ENCODE measurements at places on chromosomes 5 and 9.
A peak's percentile ranks its signal among the peaks of the same experiment; 100 is the strongest.

DNA sequence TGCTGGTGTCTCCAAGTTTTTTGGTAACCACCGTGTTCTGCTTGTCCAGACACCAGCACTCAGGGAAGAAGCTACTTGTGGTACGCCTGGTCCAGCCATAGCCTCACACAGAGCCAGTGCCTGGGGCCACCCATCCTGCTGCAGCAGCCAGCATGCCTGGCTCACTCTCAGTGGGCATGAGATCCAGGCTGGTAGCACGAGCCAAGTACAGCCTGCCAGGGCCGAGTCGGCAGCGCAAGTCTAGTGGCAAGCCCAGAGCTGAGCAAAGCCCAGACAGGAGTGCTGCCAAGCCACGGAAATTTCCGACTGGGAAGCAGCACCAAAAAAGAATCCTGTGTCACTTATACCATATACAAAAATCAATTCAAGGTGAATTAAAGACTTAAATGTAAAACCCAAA is 36.3 kb upstream of the FBXL17 start:
- DNase-seq: no peak

DNA sequence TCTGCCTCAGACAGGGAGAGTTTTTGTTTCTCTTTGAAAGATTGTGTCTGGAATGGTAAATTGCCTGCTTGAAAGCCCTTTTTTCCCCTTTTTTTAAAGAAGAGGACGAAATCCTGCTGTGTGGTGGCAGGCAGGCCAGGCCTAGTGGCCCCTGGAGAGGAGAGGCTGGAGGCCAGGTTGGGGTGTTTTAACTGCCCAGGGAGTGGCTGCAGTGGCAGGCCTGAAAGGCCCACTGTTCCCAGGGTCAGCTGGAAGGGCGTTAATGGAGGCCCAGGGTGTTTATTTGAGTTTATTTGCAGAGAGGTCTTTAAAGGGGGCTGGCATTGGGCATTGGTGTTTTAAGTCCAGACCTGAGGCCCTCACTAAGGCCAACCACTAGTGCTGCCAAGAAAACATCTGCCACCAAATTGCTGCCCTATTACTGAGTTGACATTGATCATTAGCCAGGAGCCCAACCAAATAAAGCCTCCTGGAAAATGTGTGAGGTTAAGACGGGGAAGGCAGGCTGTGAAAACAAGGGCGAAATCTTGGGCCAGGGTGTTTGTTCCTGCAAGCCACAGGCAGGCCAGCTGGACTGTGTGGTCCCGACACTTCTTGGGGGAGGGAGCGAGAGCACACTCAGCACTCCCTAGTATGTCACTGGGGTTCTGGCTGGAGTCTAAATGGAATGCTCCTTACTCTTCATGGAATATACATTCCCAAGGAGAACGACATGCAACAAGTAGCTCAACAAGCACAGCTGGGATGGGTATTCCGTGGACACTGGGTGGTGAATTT is 5.0 kb downstream of the JADE2 start:
- DNase-seq: no peak

DNA sequence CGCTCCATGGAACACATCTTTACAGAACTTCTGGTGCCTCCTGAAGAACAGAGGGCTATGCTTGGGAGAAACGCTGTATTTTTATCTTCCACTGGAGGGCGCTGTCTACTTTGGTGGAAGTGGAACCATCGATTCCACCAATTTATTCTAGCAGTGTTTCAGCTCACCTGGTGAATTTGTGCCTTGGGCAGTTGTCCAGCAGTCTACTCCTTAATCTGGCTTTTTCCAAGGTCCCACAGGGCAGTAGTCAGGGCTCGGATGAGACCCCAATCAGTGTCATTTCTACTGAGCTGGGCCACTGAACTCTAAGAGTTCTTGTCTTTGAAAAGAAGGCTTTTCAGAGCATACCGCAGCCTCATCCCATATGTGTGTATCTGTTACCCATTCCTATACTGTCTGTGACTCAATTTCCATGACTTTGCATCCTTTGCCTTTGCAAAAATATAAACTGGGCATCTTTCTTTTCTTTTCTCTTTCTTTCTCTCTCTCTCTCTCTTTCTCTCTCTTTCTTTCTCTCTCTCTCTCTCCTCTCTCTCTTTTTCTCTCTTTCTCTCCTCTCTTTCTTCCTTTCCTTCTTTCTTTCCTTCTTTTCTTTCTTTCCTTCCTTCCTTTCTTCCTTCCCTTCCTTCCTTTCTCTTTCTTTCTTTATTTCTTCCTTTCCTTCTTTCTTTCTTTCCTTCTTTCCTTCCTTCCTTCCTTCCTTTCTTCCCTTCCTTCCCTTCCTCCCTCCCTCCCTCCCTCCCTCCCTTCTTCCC is 138.4 kb upstream of the ZNF618 start:
- DNase-seq: peak; percentile 29

GRCh38 chr5:144596517-144596916 is 425.8 kb downstream of the KCTD16 start:
- DNase-seq: no peak

DNA sequence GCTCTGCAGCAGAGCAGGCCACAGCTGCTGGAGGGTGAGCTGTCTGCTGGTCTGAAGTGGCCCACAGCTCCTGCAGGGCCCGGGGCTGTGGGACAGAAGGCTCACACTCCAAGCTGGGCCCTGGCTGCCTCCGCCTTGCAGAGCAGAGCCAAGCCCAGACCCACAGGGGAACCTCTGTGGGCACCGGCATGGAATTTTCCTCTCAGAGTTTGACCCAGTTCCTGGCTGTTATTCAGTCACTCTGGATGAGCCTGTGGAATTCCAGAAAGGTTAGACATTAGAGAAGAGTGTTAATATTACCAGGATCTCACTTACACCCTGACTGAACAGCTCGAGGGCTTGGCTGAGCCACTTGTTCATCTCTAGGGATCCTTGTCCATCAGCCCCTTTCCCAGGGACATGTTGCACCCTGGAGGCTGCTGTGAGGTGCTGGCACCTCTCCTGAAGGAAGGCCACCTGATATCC is 17.5 kb downstream of the IL9 start:
- no peak for DNase-seq

DNA sequence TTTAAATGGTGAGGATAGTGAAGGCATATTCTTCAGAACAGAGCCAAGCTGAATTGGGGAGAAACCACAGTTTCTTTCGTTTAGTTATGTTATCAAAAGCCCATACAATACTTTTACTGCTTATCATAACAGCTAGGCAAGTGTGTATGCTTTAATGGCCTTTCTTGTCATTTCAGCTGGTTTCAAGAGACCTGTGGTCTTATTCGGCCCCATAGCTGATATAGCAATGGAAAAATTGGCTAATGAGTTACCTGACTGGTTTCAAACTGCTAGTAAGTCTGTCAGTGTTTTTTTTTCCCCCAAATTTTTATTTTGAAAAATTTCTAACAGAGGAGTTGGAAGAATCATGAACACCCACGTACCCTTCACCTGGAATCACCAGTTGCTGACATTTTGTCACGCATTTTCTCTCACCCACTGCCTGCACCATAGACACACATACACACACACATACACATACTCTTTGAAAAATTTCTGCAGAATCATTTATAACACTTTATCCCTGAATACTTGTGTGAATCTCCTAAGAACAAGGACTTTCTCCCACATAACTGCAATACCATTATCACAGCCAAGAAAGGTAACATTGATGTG is 63.7 kb downstream of the TJP2 start:
- no peak for DNase-seq

DNA sequence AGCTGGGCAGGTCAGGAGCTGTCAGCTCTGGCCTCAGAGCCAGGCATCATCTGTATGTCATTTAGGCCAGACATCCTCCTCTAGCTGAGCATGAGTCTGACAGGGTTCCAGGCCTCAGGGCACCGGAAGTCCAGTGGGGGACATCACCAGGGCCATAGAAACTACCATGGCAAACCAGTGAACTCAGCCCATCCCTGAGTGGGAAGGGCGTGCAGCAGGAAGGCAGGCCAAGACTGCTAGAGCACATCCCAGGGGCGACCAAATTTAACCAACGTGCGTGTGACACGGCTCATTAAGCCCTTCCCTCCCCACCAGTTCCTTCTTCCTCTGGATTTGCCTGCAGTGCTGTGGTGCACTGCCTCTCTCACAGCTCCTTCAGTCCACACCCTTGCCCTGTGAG is 75.9 kb downstream of the COL27A1 start:
- no peak for DNase-seq

GRCh38 chr5:57577432-57578175 is 95.0 kb upstream of the ACTBL2 start:
- no peak for DNase-seq

GRCh38 chr9:98867103-98867428 is 59.6 kb downstream of the GALNT12 start:
- DNase-seq: no peak

Measured in stimulated activated CD4-positive, alpha-beta T cell treated with anti-CD3 and anti-CD28 coated beads, Interleukin-2, amount 100 ng/mL, for 48 hours (primary cell).